Stimulated activated CD4-positive, alpha-beta T cell treated with anti-CD3 and anti-CD28 coated beads, Interleukin-4, amount 100 ng/mL, for 48 hours (primary cell): ENCODE measurements at places on chromosomes 16 and 17.

DNA sequence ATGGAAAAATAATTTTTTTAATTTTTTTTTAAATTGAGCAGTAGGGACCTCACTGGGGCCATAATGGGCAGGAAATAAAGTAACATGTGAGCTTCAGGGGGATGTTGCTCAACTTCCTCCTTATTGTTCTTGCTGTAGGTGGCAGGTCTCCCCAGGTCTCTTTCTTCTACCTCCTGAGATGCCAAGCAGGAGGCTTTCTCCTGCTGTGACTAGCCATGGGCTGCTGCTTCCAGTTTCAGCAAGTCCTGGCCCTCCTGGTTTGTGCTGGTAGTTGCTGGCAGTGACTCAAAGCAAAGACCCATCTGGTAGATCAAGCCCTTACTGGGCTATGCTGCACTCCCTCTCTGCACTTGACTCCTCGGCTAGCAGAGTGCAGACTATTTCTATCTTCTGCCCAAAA, 2.3 kb downstream of the DPEP2NB start:
- no peak for DNase-seq

- no peak for DNase-seq
Observed at GRCh38 chr17:2028234-2028614, 1.7 kb upstream of the DPH1 start.

DNA sequence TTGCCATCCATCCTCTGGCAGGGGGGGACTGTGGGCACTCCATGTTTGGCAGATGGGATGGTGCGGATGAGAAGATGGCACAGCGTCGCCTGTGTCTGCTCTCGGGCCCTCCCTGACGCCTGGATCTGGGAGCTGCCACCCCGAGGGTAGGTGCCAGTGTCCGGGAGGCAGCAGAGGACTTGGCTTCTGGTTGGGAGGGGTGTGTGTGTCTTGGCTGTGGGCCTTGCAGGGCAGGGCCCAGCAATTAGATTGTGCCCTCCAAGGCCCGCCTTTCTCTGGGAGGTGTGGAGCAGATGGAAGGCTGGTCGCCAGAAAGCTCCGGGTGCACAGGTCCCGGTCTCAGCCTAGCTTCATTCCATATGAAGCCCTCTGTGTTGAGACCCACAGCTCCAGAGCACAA, 1.4 kb downstream of the RAP1GAP2 start:
- DNase-seq: no peak

- DNase-seq: no peak
Observed at GRCh38 chr17:33263396-33263795, 29.7 kb downstream of the ASIC2 start.

DNA sequence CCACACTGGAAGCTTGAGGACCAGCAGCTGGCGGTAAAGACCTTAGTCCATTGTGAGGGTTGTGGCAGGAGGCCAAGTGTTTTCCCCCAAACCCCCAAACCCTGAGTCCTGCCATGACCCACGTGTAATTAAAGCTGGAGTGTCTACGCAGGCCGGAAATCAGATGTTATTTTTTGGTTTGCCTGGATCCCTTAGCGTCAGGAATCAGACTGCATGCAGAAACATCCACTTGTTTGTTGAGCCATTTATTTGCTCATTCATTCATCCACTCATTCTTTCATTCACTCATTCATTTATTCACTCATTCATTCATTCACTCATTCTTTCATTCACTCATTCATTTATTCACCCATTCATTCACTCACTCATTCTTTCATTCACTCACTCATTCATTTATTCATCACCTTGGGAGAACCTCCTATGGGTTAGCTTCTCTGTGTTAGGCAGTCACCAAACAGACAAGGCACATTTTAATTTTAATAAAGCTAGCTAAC, 313.1 kb downstream of the MAF start:
- no peak for DNase-seq

DNA sequence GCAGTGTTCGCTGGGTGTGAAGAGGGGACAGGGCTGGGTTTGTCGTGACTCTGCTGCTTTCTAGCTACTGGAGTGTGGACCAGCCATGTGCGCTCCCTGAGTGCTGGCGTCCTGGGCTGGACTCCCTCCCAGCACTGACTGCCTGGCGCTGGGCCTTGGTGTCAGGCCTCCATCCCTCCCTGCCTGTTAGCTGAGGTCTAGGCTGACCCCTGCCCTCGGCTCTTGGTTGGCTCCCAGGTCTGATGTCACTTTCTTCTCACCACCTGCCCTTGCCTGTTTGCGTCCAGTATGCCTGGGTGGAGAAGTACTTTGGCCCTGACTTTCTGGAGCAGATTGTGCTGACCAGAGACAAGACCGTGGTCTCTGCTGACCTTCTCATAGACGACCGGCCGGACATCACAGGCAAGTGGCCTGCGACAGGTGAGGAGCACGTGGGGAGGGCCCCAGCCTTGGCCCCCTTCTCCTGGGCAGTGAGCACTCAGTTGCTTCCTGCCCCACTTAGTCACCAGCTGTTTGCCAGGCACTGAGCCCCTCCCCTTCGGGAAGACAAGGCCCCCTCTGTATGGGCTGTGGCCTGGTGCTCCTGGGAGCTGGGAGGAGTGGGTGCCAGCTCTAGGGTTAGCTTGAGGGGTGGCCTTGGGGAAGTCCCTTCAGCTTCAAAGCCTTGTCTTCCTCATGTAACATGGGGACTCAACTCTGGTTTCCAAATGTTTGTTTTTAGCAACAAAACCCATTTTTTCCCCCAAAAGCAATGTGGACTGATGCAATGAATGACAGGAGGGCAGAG, 41.5 kb downstream of the NT5M start:
- DNase-seq: no peak

GRCh38 chr17:81482673-81483072, 29.9 kb downstream of the ACTG1 start:
- DNase-seq: no peak

DNA sequence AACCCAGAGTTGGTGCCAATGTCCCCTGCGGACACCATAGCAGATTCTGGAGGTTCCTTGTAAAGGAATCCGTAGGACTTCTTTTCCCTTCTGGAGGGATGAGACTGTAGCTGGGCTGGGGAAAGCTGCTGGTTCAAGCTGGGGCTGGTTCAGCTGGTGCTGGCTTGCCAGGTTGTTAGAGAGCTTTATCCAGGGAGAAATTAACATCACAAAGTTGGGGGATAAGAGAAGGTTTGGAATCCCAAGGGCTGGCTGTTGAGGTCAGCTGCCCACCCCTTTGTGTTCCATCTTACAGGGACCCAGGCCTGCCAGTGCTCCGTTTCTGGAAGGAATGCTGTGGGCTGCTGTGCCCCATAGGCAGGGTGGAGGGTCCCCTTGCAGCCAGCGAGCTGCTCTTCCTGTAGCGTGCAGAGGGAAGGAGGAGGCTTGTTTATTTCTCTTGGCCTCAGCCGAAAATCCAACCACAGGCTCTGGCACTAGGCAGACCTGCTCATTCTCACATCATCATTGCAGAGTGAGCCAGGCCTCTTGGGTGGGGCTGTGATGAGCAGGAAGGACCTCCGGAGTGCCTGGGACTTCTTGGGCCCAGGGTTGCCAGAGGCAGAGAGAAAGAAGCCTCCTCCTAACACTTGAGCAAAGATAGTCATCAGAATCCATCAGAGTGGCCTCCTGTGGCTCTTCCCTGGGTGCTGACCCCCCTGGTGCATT, 251.1 kb downstream of the SEC14L1 start:
- DNase-seq: no peak

GRCh38 chr16:53912155-53912554, 208.2 kb downstream of the FTO start:
- DNase-seq: no peak

- DNase-seq: no peak
Observed at GRCh38 chr17:77470800-77471733, 330.3 kb downstream of the SEC14L1 start.

GRCh38 chr17:17845046-17845775, 8.4 kb upstream of the SREBF1 start:
- no peak for DNase-seq

DNA sequence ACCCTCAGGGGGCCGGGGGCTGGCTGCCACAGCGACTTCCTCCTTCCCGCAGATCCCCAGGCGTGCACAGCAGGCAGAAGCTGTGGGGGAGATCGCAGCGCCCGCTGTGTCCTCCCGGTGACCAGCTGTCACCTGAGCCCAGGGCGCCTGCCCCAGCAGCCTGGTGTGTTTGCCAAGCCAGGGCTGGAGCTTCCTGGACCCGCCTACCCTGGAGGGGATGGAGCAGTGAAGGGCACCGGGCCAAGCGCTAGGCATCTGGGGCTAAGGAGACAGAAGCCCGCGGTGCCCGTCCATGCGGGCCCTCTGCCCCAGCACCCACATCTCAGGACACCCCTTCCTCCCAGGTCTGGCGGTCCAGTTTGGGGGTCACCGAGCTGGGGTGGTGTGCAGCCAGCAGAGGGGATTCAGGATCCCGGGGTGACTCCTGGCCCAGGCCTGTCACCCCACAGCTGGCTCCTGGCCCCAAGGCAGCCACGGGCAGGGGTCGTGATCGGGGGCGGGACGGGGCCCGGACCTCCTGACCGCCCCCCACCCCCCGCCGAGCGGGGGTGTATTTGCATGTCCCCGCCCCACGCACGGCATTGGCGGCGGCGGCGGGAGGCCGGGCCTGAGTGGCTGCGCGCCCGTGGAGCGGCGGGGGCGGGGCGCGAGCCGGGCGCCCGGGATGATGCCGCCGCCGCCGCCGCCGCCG, at the start of gene RAB26:
Gene RAB26 (plus strand): TSS at position 645 of the 691 bp plus-strand sequence. CDS start 159 bp downstream, outside the sequence.
- no peak for DNase-seq

DNA sequence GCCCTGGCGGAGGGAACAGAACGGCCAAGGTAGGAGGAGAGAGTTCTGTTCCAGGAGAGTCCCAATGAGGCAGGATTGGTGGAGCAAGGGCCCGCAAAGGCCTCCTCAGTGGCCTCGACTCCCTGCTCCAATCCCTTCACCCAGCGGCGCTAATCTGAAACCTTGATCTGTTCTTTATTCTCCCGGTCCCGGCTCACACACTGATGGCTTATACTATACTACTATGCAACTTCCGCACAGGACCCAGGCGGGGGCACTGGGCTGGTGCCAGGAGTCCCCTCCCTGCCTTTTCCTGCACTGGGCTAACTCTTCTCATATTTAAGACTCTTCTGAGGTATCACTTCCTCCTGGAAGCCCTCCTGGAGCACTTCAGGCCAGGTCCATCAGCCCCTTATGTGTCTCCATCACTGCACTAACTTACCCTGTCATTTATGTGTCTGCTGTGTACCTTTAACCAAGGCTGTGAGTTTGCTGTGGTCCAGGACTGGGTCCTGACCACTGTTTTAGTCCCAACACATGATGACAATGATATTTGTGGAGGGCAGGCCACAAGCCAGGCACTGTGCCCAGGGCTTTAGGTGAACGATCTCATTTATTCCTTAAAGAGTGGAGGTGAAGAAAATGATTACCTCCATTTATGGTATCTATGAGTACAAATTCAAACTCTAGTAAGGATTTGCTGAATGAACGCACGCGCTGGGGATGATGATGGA, 6.8 kb downstream of the CCDC102A start:
- DNase-seq: no peak

GRCh38 chr16:79329166-79329521, 271.4 kb downstream of the MAF start:
- DNase-seq: no peak

- no peak for DNase-seq
Observed at GRCh38 chr17:42363767-42364585, 24.3 kb downstream of the STAT3 start.

DNA sequence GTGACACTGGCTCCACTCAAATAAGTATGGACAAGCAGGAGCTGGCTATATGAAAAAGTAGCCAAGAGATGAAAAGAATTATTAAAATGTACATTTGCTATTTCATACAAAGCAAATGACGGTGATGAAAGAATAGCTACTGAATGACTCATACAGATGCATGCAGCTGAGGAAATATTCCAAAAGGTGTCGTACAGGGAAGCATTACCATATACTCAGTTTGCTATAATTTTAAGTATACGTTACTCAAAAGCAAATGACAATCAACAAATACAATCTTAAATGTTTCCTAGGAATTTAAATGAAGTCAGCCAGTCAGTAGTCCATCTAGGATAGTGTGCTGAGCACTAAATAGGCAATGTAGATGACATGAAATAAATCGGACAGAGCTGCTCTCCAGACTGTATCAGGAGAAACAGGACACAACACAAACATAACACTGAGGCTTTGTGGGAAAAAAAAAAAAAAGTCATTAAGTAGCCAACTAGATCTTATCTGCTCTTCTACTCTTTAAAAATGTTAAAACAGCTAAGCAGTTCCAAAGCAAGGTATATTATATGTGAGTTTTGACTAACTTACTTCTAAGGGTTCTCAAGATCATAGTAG, 65.0 kb downstream of the NCOR1 start:
- no peak for DNase-seq

DNA sequence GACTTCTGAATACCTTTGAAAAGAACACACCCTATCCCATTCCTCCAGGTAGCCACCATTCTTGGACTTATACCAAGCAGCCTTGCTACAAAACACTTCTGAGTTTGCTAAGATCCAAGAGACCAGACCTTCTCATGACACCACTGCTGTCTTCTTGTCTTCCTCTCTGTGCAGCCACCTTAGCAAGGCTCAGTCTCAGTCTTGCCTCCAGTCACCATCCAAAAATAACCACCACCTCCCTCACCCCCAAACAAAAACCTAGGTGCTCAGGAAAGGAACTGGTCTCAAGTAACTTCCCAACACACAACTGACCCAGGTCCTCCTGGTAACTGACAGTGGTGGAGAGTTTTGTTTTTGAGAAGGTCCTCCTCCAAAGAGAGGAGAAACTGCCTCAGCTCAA, 90.9 kb upstream of the CORO6 start:
- no peak for DNase-seq

DNA sequence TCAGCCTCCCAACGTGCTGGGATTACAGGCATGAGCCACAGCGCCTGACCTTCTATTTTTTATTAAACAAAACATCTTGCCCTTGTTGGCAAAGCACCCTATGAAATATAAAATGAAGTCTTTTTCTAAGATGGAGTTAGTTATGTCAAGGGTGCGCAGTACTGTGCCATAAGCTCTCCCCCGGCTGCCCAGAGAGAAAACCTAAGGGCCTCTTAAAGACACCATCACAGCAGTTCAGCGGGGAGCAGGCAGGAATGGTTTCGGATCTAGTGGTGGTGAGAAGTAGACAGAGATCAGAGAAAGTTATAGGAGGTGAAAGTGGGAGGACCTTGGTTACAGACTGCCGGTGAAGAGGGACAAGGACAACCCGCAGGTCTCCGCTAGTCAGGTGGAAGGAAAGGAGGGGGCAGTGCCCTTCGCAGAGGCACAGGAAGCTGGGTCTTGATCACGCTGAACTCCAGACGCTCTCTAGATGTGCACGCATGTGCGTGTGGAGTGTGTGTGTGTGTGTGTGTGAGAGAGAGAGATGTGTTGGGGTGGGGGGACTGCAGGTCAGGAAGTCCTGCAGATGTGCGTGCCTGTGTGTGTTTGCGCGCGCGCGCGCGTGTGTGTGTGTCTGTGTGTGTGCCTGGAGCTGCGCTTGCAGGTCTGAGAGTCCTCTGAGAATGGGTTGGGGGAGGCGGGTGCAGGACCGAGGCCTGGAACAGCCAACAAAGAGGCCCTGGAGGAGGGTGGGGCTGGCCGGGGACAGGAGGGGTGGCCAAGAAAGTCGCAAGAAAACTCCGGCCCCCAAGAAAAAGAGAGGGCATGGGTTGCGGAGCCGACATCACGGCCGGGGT, 748 bp upstream of the CMTM3 start:
- peak; percentile 42 for DNase-seq

GRCh38 chr17:19248928-19249574, 11.9 kb downstream of the EPN2 start:
- DNase-seq: no peak
